ENCODE measurements at places on chromosomes 3 and 15. TPM values are rescaled to one million over a fixed set of nuclear protein-coding genes. Genes with fewer than 3 reads are reported as not detected.

PLSCR5 gene
- total RNA-seq: not detected

DNA sequence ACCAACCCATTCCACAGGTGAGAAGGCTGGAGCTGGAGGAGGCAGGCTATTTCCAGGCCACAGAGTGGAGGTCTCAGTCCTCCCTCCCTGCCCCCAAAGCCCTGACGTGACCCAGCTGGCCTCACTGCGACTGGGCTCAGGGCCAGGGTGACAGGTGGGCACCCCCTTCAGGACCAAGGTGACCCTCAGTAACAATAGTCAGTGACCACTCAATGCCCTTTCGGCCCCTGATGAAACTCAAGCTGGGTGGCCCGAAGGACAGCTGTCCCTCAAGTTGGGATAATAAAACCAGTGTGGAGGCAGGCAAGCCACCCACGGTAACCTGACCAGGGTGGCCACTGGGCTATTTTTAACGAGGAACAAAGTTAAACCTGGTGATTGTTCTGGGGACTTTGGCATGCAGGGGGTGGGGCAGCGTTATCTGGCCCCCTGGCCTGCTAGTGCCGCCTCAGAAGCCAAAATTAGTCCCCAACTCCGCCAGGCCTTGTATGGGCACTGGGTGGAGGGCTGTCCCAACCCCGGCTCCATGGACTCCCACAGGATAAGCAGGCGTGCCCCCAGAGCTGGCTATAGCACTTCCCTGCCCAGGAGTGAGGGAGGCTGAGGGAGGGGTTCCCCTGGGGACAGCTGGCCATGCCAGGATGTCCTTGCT is 1.1 kb downstream of the TNNC1 start:
- DNase-seq: no peak

GRCh38 chr15:74845208-74845568 is 2.2 kb upstream of the ULK3 start:
- DNase-seq: no peak

DNA sequence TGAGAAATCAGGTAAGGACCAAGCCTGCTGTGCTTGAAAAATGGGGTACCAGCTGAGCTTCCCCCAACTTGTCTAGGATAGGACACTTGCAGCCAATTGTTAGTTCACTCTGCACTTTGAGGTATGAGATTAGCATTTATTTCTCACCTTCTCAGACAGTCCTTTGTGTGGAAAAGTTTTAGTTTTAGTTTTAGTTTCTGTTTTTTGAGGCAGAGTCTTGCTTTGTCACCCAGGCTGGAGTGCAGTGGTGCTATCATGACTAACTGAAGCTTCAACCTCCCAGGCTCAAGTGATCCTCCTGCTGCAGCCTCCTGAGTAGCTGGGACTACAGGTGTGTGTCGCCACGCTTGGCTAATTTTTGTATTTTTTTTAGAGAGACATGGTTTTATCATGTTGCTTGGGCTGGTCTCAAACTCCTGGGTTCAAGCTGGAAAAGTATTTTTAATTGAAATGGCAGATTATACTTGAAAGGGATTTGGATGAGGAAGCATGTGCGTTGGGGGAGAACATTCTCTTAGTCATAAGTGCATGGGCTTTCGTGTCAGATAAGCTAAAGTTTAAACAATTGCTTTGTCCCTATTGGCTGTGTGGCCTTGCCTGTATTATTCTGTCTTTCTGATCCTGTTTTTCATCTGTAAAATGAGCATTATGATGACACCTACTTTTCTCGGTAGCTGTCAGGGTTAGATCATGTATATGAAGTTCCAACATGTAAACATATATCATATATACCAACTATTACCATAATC is 25.2 kb upstream of the CCK start:
- DNase-seq: no peak

- no peak for DNase-seq
Observed at GRCh38 chr15:61173899-61174689, 55.0 kb downstream of the RORA start.

GRCh38 chr15:94487635-94488034 is 256.3 kb downstream of the MCTP2 start:
- peak; percentile 19 for DNase-seq

- no peak for DNase-seq
Observed at GRCh38 chr3:168889666-168890065, 773.8 kb downstream of the MECOM start.

DNA sequence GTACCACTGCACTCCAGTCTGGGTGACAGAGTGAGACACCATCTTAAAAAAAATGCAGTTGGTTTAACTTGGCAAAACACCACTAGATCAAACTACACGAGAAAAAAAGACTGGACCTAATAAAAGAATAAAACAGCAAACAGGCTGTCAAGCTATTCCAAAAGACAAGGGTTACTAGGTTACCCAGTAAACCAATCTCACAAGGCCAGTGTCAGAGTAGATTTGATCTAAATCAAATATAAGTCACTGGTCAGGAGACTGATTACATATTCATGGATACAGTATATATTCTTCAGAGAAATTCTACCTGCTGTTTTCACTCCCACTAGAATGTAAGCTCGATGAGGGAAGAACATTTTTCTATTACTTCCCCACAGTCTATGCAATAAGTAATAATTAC is 2.5 kb upstream of the GANC start:
- DNase-seq: no peak

GRCh38 chr15:73335026-73335425 is 33.7 kb downstream of the HCN4 start:
- no peak for DNase-seq

CLDN11 gene
- total RNA-seq: 27.5 TPM

RHCG gene
- 1.6 TPM for total RNA-seq

DNA sequence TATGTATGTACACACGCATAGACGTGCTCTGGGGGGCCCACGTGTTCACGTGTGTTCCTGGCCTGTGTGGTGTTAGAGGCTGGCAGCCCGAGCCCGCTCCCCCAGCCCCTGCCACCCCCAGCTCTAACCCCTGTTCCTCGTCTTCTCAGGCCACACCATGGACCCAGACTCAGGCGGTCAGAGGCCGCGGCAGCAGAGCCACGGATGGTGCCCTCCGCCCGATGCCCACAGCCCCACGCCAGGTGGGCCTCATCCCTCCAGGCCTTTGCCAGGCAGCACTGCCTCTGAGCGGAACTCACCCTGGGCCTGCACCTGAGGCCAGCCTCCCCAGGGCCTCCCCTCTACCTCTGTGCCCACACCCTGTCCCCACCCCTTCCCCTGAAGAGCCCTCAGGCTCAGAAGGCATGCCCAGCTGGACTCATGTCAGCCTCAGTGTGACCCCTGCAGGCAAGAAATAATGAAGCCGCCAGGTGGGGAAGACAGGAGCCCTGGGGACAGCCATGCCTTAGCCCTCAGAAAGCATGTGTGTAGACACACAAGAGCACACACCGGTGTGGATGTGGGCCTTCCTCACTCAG is 16.4 kb upstream of the GNAT1 start:
- DNase-seq: no peak

FBXW12 gene
- total RNA-seq: not detected

ANKRD34C gene
- not detected for total RNA-seq

DNA sequence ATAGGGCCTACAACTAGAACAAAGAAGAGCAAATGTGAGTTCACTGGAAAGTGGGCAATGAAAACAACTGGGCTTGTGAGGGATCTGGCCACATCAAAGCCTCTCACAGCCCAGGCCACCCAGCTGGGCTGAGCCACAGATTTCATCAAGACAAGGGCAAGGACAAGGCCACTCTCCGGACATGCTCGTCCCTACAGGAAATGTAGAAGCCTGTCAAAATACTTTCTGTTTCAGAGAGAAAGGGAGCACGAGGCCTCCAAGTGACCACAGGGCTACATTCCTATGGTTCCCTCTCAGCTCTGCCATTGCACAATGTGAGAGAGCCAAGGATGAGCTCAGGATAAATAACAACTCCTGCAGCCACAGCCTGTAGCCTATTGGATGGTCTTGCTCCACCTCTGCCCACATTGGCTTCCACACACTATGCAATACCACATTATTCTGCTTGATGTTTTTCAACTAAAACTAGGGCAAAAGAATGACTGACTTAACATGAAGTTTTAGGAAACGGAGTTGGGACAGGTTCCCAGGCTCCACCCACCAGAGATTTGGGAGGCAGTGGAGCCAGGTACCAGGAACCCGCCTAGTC is 12.1 kb downstream of the TBC1D2B start:
- DNase-seq: peak; percentile 98

DNA sequence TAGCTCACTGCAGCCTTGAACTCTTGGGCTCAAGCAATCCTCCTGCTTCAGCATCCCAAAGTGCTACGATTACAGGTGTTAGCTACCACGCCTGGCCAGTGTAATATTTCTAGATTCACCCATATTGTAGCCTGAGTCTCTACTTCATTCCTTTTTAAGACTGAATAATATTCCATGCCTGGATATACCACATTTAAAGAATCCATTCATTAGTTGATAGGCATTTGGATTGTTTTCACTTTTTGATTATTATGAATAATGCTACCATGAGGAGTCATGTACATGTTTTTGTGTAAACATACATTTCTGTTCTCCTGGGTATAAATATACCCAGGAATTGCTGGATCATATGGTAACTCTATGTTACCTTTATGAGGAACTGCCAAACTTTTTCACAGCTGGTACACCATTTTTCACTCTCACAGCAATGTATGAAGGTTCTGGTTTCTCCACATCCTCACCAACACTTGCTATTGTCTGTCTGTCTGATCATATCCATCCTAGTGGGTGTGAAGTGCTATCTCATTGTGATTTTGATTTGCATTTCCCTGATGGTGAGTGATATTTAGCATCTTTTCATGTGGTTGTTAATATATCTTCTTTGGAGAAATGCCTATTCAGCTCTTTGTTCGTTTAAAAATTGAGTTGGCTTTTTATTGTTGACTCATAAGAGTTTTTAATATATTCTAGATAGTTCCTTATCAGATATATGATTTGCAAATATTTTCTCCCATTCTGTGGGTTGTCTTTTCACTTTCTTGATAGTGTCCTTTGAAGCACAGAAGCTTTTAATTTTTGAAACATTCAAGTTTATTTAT is 32.6 kb downstream of the EEFSEC start:
- DNase-seq: no peak

SEMA3G gene
- 0.05 TPM for total RNA-seq

- no peak for DNase-seq
Observed at GRCh38 chr3:123414973-123415775, 33.7 kb downstream of the ADCY5 start.

TMCO5A gene
- not detected for total RNA-seq

- no peak for DNase-seq
Observed at GRCh38 chr3:195865752-195866151, 42.6 kb downstream of the TNK2 start.

DNA sequence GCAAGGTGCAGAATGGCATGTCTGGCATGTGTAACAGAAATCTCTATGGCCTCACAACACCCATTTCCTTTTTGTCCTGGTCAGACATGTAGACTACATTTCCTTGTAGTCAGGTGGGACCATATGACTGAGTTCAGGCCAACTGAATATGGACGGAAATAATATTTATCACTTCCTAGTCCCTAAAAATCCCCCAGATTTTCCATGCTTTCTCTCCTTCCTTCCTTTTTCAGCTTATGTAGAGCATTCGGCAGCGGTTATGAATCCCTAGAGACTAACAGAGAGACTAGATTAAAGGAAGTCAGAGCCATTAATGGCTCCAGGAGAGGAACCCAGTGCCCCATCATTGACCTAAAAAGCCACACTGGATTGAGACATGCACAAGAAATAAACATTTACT is 35.8 kb downstream of the SLC9A9 start:
- no peak for DNase-seq

DNA sequence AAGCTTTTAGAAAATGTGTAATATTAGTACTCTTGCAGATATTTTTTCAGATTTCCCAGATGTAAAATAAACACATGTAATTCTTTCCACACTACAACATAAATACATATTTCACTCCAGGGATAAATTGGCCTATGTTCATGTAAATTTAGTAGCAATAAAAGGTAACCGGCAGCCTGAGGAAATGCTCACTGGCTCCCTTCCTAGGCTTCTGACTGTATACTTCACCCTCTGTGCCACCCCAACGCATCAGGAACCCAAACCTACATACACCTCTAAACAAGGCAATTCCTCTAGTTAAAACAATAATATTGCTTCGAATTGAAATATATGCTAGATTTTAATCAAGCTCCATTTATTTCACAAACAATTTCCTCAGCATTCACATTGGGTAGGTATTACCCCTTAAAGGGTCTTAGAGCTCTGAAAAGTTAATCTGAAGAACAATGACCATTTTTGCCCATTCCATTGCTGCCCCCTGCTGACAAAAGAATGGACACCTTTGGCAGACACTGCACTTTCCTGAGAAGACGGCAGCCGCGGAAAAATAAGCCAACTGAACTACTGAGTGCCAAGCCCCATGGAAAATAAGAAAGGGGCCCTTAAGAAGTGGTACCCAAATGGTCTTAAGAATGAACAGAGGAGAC is 212.5 kb downstream of the OSBPL10 start:
- DNase-seq: peak; percentile 44

GRCh38 chr3:176776622-176777175 is 420.6 kb downstream of the TBL1XR1 start:
- DNase-seq: no peak

PTPRG gene
- 119 TPM for total RNA-seq

DNA sequence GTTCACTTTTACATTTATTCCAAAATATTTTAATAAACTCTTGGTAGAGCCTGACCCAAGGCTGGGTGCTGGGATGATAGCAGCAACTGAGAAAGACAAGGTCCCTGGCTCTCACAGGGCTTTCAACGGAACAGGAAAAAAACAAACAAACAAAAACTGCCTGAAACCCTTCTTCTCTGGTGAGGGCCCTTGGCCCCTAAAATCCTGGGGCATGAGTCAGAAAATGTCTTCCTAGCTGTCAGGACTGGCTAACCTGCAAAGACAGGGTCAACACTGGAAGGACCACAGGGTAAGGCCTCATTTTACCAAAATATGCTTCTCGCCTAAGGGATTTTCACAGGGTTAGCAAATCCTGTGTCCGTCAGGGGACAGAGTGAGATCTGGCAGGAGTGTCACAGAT is 45.7 kb upstream of the WNT5A start:
- DNase-seq: no peak

DNA sequence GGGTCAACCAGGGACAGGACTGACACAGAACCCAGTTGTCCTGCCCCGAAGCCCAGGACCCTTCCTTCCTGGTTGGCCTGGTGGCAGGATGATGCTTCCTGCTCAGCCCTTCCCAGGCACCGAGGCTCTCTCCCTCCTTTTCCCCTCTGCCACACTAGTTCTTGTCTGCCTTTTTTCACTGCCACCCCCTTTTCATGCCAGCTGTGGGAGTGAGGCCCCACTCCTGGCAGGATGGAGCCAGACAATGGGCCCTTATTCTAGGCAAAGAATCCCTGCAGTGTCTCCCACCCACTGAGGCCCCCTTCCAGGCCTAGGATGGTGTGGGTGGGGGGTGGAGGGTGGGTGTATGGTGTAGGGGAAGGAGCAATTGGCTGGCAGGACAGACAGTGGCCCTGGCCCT is 1.1 kb upstream of the SCAMP5 start:
- no peak for DNase-seq

DNA sequence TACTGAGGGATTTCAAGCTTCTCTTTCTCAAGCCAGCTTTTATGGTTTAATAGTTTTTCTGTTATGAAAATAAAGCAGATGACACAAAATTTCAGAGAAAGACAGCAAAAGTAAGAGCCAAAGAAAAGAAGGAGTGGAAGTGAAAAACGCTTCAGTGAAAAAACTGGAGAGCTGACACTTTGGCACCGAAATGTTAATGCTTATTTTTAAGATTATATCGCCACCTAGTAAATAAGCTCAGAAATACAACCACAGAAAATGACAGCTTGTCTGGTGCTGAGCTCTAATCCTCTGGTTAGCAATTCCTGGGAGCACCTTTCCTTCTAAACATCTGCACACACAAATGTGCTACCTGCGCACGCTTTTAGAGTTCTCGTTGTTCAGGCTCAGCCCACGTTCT is 101.6 kb downstream of the ZPLD1 start:
- DNase-seq: peak; percentile 55

IGSF10 gene
- 0.05 TPM for total RNA-seq

NR1I2 gene
- 0.20 TPM for total RNA-seq

DUOXA2 gene
- not detected for total RNA-seq
